ENCODE measurements at places on chromosomes 7 and 10.

- peaks cover 3% of the 10 kb centered on the region for H3K4me1 ChIP-seq
- H3K27ac ChIP-seq = no peak overlapping the region
- no peak overlapping the region for H3K4me3 ChIP-seq
- DNase-seq = peak; percentile 70
Measured at GRCh38 chr7:116810267-116811116, 51.9 kb upstream of the CAPZA2 start.

- no peak overlapping the region for H3K27ac ChIP-seq
- H3K36me3 ChIP-seq = peaks cover 2% of the 10 kb centered on the region
- no peaks in the 10 kb centered on the region for H3K4me1 ChIP-seq
- no peaks in the 10 kb centered on the region for H3K27me3 ChIP-seq
- H3K4me3 ChIP-seq = no peak overlapping the region
Measured at GRCh38 chr10:109902992-109903947, 20.0 kb downstream of the XPNPEP1 start.

GRCh38 chr10:115826396-115826795, 446.6 kb downstream of the GFRA1 start:
- no peak overlapping the region for H3K4me3 ChIP-seq
- H3K36me3 ChIP-seq = no peaks in the 10 kb centered on the region
- no peaks in the 10 kb centered on the region for H3K4me1 ChIP-seq

- no peak for DNase-seq
- no peaks in the 10 kb centered on the region for H3K36me3 ChIP-seq
- no peak overlapping the region for H3K27ac ChIP-seq
- no peak overlapping the region for H3K4me3 ChIP-seq
Measured at GRCh38 chr7:103993551-103993950, 4.1 kb upstream of the RELN start.

DNA sequence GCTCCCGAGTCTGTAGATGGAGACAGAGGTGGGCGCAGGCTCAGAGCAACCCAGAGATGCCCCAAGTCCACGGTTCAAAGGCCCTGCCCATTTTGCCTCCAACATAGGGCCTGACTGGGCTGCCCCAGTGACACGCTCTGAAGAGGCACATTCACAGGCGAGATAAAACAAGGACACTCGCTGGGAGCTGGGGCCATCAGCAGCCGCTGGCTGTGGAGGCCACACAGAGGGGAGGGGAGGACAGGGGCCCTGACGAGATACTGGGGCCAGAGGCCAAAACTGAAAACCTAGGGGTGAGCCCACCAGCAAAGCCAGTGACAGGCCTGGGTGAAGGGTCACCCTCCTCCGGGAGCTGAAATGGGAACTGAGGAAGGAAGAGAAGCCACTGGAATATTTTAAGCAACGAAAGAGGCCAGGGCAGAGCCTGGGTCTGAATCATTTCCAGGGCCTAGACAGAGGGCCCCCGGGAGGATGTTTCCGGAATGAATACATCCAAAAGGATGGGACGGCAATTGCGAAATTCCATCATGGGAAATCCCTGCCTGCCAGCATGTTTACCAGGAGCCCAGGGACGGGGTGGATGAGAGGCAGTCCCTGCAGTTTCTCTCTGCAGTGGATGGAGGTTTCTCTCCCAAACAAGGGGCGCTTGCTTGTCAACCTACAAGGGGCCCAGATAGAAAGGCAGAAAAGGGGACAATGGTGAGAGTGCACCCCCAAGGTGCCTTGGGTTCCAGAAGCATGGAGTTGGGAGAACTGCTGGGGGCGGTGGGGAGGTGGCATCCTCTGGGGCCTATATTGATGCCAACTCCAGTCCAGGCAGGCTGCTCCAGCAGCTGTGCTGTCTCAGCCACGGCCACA, 29.0 kb upstream of the HSPA12A start:
- H3K27me3 ChIP-seq = no peaks in the 10 kb centered on the region
- no peak overlapping the region for H3K4me3 ChIP-seq
- peaks cover 2% of the 10 kb centered on the region for H3K4me1 ChIP-seq
- H3K27ac ChIP-seq = peak overlapping the region; percentile 23
- DNase-seq = no peak
- H3K36me3 ChIP-seq = no peaks in the 10 kb centered on the region
